ENCODE measurements at places on chromosomes 16 and 17.

DNA sequence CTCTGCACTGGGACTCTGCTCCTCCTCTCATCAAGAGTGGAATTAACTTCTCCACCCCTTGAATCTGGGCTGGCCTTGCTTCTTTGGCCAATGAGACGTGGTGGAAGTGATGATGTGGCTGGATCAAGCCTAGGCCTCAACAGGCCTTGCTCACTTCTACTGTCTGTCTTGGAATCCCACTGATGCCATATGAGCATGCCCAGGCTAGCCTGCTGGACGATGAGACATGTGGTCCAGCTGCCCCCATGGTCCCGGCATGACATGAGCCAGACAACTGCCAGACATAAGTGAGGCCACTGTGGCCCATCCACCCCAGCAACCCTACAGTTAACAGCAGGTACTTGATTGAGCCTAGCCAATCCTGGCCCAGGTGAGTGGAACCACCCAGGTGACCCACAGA, 18.7 kb downstream of the VAC14 start:
- no peak for DNase-seq

DNA sequence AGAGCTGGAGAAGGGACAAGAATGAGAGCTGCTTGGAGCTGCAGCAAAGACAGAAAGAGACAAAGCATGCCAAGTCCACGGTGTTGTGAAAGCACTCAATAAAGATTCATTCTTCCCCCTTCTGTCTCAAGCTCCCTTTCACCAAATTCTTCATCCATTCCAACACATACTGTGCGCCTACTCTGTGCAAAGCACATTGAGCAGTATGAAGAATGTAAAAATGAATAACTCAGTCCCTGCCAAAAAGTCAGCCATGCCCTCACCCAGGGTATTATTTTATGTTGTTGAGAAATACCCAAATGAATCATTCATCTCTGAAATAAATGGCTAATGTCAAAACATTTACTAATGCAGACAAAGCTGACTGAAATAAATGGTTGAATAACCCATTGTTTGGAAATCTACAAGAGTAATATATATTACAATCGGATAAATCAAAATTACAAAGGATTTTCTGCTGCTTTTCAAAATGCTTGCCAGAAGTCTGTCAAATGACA, 282.9 kb upstream of the IRX5 start:
- no peak for DNase-seq

DNA sequence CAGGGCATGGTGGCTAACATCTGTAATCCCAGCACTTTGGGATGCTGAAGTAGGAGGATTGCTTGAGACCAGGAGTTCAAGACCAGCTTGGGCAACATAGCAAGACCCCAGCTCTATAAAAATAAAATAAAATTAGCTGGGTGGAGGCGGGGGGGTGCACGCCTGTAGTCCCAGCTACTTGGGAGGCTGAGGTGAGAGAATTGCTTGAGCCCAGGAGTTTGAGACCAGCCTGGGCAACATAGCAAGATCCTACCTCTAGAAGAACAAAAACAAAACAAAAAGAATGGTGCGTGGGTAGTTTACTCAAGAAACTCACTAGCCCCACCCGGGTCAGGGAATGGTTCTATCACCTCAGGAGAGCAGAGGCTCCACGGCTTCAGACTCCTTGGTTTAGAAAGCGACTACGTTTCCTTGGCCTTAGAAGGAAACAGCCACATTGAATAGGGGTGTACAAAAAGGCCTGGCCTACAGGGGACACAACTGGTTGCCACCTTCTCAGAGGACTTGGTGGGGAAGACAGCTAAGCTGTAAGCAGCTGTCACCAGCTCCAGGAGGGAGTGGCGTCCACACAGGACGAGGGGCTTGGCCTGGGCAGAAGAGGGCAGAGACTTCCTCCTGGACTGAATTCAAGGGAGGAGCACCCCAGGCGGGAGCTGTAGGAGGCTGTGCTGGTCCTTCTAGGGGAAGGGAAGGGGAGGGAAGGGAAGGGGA, 716 bp downstream of the TK1 start:
- no peak for DNase-seq

DNA sequence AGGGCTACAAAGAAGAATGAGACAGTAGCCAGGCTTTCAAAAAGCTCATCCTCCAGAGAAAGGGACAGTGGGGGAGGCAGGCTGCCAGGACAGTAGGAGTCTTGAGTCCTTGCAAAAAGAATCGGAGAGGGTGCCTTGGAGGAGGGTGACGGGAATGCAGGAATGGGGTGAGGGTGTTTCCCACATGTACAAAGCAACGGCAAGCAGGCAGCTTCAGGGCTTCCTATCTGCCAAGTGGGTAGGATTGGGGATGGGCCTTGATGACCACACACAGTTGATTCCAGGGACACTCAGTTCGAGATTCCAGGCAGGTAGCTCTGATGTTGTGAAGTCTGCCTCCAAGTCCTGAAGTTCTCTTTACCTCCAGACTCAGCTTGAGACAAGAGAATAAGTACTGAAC, 54.4 kb downstream of the C17orf67 start:
- no peak for DNase-seq

DNA sequence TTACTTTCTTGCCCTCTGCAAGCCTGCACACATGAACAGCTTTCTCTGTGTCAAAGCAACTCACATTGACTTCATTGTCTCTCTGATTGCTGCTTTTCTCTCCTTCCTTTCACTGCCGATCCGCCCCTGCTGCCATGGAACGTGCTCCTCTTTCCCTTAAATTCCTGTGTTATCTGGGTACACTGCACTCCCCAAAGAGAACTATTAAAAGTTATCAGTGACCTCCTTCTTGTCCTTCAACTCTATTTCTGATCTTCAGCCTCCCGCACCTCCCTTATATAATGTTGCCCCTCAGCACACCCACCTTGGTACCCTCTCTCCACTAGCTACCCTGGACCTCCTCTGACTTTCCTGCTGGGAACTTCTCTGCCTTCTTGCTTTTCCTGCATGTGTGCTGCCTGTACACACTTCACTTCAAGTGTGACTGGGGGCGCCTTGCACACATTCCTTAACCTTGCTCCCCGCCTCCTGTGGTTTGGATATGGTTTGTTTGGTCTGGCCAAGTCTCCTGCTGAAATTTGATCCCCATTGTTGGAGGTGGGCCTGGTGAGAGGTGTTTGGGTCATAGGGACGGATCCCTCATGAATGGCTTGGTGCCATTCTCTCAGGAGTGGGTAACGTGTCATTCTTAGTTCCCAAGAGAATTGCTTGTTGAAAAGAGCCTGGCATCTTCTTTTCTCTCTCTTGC, 26.7 kb upstream of the PMP22 start:
- no peak for DNase-seq

DNA sequence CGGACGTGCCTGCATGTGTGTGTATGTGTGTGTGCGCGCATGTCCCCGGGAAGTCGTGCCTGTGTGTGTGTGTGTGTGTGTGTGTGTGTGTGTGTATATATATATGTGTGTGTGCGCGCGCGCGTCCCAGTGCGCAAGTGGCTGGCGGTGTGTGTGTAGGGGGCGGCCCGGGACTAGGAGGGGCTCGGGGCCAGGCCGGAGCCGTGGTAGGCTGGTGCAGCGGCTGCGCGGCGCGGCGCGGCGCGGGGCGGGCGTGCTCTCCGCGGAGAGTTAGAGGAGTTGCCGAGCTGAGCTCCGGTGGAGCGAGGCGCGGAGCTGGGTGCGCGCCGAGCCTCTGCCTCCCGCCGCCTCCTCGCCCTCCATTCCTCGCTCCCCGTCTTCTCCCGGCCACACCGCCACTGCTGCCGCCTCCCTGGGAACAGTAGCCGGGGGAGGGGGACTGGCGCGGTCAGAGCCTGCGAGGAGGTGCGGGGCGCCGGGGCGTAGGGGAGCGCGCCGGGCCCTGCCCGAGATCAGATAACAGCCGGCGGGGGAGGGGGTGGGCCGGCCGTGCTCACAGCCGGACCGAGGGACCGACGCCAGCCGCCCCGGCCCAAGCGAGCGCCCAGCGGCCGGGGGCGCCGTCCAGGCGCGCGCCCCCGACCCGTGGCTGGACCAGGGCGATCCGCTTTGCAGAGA, at the start of gene KCNJ12:
KCNJ12 (plus strand) TSS at position 277 of the 678 bp plus-strand sequence. CDS start 38,986 bp downstream, outside the sequence.
- DNase-seq, result no peak

DNA sequence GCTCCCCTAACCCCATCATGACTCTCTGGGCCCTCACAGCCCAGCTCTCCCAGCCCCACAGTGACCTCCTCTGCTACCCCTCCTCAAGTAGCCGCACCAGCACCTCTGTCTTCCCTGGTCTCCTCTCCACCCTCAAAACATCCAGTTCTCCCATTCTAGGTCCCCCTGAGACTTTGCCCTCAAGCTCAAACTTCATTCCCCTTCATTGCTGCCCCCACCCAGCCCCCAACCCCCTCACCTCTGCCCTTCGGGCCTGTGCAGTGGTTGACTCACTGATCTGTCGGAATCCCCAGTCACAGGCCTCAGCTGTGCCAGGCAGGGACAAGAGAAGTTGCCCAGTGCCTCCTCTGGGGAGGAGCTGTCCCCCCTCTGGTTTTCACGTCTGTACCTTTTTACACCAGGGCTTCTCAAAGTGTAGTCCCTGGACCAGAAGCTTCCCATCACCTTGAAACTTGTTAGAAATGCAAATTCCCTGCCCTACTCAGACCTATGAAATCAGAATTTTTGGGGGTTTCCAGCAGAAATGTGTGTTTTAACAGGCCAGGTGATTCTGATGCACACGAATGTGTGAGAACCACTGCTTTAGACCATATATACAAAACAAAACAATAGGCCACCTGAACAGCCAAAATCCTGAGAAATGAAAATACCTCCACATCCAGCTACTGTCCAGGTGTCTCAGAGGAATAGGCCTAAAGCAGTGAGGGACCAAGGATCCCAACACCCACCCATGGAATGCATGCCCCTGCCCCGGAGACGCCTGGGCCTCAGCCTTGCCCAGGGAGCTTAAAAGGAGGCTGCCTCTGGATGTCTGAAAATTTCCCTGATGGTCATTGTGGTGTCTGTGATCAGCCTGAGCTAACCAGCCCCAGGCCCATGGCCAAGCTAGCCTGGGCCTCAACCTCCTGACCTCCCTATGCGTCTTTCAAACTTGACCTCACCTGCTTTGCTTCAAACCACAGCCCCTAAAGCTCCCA, 853 bp upstream of the DOK4 start:
- no peak for DNase-seq

- no peak for DNase-seq
These were observed 4.9 kb upstream of the CCNF start for GRCh38 chr16:2424061-2425007.

DNA sequence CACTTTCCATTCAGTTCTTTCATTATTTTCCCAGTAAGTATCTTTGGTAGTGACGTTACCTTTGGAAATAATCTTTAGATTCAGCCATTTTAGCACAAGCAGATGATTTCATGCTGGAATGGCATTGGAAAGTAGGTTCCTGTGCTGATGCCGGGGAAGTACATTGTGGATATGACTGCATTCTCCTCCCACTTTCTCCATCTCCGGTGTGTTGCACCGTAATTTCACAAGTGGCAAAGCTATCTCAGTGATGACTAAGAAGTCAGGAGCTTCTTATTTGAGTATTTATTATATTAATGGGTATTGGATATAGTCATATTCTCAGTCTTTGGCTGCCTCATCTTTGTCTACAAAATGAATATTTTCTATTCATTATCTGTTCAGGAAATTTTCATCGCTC, 69.8 kb downstream of the MRTFB start:
- DNase-seq, result no peak

GRCh38 chr17:60244656-60245055, 94.9 kb downstream of the CA4 start:
- DNase-seq, result no peak

DNA sequence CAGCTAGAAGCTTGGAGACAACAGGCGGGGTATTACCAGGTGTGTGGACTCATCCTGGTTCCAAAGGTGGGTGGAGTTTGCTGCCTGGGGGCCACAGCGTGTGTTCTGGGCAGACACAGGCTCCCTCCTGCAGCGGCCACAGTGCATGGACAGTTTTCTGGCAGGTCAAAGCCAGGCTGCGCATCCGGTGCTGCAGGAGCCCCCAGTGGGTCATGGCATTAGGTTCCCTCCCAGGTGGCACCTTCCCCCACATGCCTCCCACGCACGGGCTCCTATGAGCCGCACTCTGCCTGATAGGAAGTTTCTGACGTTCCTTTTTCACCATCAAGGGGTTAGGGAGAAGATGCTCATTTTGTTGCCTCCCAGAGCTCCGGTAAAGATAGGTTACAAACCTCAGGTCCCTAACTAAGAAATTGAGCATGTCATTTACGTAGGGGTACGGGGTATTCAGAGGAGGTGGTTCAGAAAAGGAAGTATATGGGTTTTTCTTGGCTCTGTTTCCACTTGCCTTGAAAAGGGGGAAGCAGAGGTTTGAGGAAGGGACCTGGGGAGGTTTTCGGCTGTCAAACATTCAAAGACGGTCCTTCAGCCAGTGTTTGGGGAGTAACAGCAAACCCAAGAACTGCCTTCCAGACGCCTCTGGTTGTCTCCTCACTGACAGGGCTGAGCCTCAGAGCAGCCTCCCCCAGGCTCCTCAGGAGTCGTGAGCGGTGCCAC, 32.7 kb upstream of the NAT9 start:
- DNase-seq, result no peak

- DNase-seq, result no peak
These were observed 4.6 kb downstream of the PRSS21 start for GRCh38 chr16:2821487-2822157.

GRCh38 chr17:77636835-77637817, 321.4 kb upstream of the TNRC6C start:
- DNase-seq, result no peak

All from NCI-H446 treated with DMSO at 0.1 percent for 48 hours (cell line).